HuH-7.5 (cell line): ENCODE measurements at places on chromosomes 3 and 15.

DNA sequence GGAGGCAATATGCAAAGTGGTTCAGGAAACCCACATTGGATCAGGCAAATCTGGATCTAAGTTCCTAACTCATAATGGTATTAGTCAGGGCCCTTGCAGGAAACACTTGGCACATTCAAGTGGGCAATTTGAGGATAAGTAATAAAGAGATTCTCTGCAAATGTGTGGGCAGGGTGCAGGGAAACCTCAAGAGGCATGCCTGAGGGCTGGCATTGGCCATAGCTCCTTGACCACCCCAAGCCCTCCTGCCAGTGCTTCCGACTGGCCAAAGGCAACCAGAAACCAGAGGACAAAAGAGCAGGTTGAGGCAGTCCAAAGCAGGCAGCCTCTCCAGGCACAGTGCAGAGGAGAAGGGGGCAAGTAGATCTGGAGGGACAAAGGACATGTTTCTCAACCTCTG lies 130.8 kb upstream of the SNTN start:
- no peak for DNase-seq

GRCh38 chr3:36477655-36478054 lies 97.4 kb downstream of the STAC start:
- DNase-seq, result no peak

DNA sequence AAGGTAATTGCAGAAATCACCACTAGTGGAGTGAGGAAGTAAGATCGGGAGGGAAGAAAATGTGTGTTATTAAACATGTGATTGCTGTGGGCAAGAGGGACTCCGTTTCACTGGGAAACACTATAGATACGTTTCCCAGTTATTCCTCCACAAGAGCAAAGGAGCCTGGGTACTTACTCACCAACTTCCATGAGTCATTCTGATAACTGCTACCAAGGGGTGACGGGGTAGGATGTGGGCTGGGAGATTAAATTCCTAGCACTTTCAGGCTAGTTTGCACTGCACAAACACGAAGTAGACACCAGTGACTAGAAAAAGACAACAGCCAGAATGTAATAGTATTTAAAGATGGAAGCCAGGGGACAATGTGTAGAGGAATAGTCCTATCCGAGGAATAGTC lies 812.9 kb upstream of the CFAP20DC start:
- no peak for DNase-seq

GRCh38 chr15:31265090-31265870 lies 61.4 kb upstream of the KLF13 start:
- DNase-seq, result peak; percentile 42

DNA sequence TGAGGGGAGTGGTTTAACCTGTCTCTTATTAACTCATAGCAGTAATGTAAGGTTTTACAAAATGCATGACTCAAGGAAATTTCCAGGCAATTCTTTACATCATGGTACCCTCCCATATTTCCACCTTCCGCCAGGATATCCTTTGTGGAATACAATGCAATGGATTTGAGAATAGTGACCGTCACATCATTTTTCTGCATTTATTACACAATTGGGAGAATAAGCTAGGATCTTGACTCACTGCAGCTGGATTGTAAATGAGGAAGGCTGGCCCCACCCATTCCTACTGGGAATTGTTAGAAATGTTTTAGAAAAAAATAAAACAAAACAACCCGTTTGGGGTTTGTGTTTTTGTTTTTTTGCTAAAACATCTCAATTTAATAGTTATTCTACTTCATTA lies 97.4 kb downstream of the IMPG2 start:
- DNase-seq, result no peak

DNA sequence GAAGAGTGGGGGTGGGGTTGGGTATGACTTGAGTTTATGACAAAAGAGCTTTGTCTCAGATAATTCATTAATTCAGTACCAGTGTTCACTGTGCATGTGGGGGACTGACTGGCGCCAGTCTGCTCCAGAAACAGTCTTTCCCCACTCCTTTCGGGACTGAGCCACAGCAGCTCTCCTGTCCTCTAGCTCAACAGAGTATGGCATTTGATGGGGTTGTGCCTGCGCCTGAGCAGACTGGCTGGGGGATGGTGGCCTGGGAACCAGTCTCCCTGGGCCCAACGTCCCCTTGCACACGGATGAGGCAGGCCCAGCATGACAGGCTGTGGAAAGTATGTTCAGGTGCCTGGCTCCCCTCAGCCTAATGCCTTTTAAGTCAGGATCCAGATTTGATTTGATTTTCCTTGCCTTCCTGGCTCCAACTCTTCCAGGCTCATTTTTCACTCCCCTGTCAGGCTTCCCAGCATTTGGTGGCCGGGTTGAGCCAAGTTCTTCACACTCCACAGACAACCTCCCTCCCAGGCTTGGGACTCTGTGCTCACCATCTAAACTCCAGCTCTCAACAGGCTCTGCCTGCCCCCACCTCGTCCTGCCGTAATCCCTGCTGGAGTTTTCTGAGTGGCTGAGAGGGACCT lies 105.0 kb downstream of the MYLK start:
- DNase-seq, result no peak

DNA sequence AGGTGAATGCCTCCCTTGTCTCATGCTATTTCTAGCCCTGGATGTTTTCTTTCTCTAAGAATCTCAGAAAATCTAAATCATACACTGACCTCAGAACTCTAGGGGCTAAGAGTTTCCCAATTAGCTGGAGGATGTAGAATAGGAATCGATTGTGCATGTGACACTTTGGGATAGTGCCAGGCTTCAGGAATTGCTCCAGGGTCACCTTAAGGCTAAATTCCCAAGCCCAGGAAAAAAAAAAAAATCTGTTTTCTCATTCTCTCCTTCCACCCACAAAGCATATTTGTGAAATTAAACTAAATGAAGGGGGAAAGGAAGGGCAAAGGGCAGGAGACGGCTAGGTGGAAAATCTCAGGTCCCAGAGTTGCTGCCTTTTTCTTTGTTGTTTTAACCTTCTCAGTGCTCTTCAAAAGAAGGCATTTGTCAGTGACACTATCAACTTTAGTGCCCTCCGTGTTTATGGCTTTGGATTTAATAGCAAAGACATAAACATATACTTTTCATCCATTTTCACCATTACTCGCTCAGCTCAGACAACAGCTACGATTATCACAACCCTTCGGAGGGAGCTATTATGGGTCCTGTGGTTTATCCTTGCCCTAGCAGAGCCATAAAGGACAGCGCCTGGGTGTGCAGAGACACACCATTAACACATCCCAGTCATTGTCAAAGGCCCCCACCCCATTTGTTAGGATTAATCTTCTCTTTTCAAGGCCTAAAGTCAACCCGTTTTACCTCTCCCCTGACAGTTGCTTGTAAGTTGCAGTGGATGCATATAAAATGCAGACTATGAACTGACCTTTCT lies 271.7 kb downstream of the PDZRN3 start:
- DNase-seq, result no peak

- no peak for DNase-seq
These were observed 386.8 kb downstream of the TBC1D5 start for GRCh38 chr3:17355591-17355990.

GRCh38 chr15:41772720-41773331 lies 1.5 kb upstream of the MAPKBP1 start:
- DNase-seq, result peak; percentile 37

DNA sequence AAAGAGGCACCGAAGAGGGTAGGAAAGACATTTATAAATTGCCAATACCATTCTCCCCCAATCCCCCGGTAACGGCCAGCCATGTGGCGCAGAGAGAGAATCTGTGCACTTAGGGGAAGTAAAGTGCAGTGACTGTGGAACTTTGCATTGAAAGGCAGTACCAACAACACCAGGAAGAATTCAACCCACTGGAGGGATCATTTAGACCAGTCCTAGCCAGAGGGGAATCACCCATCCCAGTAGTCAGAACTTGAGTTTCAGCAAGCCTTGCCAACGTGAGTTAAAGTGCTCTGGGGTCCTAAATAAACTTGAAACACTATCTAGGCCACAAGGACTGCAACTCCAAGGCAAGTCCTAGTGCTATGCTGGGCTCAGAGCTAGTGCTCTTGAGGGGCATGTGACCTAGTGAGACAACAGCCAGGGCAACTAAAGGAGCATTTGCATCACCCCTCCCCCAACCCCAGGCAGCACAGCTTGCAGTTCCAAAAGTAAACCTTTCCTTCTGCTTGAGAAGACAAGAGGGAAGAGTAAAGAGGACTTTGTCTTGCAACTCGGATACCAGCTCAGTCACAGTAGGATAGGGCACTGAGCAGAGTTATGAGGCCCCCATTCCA lies 15.0 kb downstream of the CEP70 start:
- DNase-seq, result no peak

GRCh38 chr3:173396191-173397041 lies 1.1 kb upstream of the NLGN1 start:
- DNase-seq, result no peak

DNA sequence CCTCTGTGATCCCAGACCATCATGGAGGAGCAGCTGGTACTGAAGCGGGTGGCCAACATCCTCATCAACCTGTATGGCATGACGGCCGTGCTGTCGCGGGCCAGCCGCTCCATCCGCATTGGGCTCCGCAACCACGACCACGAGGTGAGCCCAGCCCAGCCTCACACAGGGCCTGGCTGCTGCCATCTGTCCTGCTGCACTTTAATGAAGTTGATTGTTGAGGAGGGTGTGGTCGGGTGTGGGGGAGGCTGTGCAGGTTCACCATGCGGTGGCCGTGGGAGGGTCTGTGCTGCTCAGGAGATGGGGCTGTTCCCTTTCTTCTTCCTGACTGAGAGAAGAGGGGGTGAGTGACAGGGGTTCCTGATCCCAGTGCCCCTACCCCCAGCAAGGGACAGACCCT lies 30.6 kb downstream of the ACAD9 start:
- DNase-seq, result no peak

GRCh38 chr3:8505621-8506020 lies 4.0 kb downstream of the LMCD1 start:
- no peak for DNase-seq

DNA sequence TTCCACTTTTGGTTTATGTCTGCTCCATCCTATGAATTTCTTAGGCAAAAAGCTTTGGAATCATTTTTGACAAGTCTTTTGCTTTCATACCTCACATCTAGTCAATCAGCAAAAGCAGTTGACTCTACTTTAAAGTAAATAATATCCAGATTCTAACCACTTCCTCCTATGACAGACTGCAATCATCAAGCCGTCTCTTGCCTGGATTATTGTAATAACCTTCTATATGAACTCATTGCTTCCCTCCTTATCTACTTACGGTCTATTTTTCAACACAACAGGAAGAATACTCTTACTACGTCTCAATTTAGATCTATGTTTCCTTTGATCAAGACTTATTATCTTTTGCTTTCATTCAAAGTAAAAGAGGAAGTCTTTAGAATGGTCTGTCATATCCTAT lies 20.7 kb downstream of the CLDN1 start:
- DNase-seq, result no peak

GRCh38 chr3:48543271-48543866 lies 13.2 kb downstream of the PFKFB4 start:
- DNase-seq, result no peak

- no peak for DNase-seq
These were observed 65.7 kb downstream of the CDIN1 start for GRCh38 chr15:36645106-36645505.

DNA sequence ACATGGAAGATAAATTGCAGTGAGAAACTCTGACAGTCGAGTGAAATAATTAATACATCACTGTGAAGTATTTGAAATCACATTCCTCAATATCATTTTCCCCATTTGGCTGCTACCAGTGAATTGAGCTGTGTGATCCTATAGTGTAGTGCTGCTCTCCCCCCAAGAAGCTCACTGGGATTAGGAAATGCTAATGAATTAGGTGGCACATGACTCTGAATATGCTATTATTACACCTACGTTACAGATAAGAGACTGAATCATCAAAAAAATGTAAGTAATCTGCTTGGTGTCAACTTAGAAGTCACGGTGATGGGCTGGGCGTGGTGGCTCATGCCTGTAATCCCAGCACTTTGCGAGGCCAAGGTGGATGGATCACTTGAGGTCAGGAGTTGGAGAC lies 34.7 kb upstream of the SYNM start:
- no peak for DNase-seq

GRCh38 chr3:195102609-195103467 lies 168.1 kb downstream of the XXYLT1 start:
- no peak for DNase-seq

DNA sequence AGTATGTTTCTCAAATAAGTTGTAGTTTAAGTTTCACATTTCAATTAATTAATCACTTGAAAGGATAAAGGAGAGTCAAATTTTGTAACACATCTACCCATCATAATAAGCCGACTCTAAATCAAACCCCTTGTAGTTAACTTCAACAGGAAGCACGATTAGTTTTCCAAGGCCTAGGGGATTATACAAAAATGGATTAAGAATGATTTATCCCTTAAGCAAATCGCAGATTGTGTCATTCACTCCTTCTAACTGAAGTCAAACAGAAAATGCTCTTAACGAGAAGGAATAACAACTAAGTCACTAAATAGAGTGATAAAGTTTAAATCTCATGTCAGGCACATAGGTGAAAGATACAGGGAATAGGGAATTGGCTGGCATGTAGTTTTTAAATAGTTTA lies 792.8 kb downstream of the ZPLD1 start:
- no peak for DNase-seq

GRCh38 chr3:157494581-157495281 lies 8.5 kb downstream of the VEPH1 start:
- DNase-seq, result no peak

DNA sequence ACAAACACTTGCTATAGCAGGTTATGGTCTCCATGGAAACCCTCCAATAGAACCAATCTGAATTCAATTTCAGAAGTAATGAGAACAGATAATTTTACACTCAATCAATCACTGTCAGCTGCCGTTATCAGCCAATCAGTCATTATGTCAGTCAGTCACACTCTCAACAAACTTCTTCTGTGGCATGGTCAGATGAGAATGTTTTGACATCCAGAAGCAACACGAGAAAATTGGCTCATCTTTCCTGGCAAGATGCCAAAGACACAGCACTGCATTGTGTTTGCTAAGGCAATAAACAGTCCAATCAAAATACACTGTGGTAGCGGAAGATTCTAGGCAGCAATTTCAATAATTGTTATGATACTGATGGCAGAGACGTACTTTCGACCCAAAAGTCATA lies 190.7 kb downstream of the RORA start:
- DNase-seq, result no peak

- no peak for DNase-seq
These were observed 12.0 kb downstream of the CGGBP1 start for GRCh38 chr3:88046766-88047165.

DNA sequence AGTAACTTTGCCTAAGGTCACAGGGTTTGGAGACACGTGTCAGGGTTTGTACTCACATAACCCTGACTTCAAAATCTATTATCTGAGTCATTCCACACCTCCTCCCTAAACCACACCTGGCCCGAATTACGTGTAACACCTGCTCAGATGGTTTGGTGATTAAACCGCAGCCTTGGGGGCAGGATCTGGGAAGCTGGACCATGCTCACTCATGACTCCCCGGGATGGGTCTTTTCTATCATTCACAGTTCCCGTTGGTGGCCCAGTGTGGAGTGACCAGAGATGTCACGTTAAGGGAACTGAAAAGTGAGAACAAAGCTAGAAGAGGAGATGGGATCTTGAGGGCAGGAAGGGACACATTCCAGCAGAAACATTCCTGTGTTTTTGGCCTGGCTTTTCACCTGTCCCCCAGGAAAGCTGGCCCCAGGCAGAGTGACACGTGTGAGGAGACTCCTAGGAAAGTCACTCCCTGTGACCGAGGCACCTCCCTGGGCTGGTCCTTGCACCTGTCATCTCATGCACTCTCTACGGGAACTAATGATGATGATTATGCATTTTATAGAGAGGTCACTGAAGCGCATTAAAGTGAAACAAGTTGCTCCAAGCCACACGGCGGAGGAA lies 75.4 kb upstream of the POMGNT2 start:
- no peak for DNase-seq

GRCh38 chr3:29347412-29347811 lies 66.5 kb downstream of the RBMS3 start:
- no peak for DNase-seq
